ENCODE measurements at places on chromosomes 7 and 10.

- no peak for DNase-seq
Measured at GRCh38 chr7:117350027-117350426, 27.2 kb upstream of the WNT2 start.

GRCh38 chr10:58642283-58642682, 129.6 kb downstream of the BICC1 start:
- DNase-seq: no peak

DNA sequence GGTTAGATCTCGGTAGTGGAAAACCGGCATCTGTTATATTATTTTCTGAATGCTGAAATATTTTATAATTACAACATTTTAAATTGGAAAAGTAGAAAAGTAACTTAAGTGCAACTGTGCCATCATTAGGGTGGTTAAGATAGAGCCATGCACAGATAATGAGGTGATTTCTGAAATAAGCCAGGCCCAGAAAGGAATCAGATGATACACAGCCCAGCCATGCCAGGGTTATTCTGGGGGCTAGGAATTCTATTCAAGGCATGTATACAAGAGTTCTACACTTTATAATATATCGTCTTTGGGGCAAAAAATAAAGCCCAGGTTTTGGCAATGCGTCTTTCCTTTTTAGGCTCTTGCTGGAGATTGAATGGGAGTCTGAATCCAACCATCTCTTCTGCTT, 128.7 kb downstream of the ITGB8 start:
- no peak for DNase-seq

GRCh38 chr10:122252805-122253204, 18.3 kb upstream of the BTBD16 start:
- DNase-seq: no peak

DNA sequence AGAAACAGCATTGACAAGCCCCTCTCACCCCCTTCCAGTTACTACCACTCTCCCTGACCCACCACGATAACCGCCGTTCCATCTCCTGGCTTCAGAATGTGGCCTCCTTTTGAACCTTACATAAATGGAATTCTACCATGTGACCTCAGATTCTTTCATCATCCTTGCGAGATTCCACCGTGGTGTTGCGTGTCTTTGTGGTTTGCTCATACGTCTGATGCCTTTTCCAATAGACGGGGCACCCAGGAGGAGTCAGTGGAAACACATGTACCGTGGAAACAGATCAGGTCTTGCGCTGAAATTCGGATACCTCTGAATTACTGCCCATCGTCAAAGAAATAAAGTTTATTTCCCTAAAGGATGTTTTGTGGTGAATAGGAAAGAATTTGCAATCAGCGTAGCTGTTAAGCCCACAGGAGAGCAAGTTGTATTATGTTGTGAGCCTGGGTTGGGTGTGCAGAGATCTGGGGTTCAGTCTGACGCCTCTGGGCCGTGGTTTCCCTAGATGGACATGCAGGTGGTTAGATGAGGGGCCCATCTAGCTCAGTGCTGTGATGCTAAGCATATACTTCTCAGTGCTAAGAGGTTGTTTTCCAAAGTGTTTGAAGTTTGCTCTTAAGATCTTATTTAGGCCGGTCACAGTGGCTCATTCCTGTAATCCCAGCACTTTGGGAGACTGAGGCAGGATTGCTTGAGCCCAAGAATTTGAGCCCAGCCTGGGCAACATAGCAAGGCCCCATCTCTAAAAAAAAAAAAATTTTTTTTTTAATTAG, 29.1 kb downstream of the GTF2IRD1 start:
- DNase-seq: no peak

Measured in skin of body (tissue), 3 donors.